ENCODE measurements at places on chromosomes 13 and 19.

- DNase-seq: no peak
Measured at GRCh38 chr19:45213031-45213430, 32.2 kb downstream of the EXOC3L2 start.

GRCh38 chr13:80030491-80030890 lies 310.4 kb downstream of the SPRY2 start:
- DNase-seq: no peak

- no peak for DNase-seq
Measured at GRCh38 chr19:17737690-17738153, 13.6 kb upstream of the FCHO1 start.

GRCh38 chr13:79869326-79869725 lies 388.4 kb downstream of the NDFIP2 start:
- DNase-seq: no peak

DNA sequence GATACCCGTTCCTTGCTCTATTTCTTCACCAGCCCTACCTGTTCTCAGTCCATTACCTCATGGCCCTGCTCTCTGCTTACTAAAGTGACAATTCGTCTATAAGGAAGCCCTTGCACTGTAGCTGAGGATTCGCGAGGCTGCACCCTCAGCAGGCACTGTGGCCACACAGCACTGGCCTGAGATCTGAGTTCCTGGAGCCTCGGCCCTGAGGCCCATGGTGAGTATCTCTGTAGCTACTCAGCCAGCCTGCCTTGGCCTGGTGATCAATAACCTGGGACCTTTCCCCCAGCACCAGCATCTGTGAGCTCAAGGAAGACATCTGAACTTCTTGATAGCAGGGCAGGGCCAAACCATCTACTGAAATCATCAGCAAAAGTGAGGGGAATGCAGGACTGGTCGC lies 90.7 kb downstream of the RGCC start:
- no peak for DNase-seq

DNA sequence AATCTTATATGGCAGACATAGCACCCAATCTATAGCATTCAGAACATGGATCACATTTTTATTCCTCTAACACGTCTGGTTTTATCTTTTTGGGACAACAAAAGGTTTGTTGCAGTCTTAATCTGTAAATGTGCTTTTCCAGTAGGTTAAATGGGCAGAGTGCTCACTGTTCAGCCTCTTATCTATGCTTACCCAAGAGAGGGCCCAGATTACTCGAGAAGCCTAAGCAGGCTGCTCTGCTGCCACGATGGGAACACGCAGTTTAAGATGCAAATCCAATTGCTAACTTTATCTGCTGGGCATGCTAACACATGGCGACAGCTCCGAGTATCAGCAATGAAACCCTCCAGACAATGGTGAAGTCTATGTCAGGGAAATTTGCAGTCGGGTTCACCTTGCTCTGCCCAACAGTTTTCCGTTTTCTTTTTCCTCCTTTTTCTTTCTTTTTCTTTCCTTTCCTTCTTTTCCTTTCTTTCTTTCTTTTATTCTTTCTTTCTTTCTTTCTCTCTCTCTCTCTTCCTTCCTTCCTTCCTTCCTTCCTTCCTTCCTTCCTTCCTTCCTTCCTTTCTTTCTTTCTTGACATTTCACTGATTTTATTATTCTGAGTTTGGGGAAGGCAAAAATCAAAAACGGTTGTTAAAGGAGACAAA lies 115.3 kb downstream of the RBM26 start:
- no peak for DNase-seq

- DNase-seq: no peak
Measured at GRCh38 chr13:106899442-106899841, 331.5 kb upstream of the ARGLU1 start.

GRCh38 chr19:52070496-52070895 lies 21.9 kb upstream of the ZNF432 start:
- DNase-seq: no peak

DNA sequence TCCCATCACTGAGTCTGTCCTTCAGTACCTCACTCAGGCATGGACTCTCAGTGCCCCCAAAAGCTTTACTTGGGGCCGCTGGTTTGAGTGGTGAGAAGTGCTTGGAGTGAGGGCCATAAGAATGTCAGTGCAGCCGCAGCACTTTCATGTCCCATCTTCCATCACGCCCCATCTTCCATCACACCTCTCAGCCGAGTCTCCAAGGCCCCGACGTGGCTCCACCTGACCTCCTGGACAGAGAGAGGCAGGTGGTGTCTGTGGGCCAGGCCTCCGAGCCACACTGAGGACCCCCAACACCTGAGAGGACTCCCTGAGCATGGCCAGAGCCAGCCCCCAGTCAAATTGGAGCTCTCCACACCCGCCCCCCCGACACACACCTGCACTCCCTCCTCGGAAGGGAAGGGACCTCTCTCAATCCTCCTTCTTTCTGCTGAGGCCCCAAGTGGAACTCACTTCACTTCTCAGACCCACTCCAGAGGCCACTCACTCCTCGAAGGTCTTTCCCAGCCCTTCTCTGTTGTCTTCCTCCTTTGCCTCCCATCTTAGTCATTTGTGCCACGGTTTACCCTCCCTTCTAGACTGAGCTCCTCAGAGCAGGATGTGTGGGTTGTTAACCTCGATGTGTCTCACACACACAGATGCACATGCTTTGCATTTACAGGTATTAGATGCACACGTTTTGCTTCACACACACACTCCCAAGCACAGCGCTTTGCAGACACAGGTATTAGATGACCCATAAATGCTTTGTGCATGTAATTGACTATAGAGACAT lies 65.7 kb upstream of the ATP12A start:
- no peak for DNase-seq

GRCh38 chr13:103883698-103884097 lies 817.5 kb upstream of the SLC10A2 start:
- DNase-seq: no peak

DNA sequence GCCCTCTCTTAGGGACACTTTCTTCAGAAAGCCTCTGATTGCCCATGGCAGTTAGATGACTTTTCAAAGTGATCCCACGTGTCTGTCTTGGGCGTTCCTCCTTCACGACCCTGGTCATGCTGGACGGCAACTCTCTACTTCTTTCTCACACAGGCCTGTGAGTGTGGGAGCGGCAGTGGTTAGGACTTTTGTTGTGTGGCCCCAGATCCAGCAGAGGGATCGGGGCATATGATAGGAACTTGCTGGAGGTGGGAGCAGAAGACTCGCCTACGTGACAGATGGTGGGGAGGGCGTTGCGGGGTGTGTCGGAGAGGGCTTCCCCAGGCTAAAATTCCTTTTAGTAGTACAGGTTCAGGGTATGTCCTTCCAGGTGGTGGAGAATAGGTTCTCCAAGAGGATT lies 289.5 kb upstream of the MAB21L1 start:
- DNase-seq: no peak

- DNase-seq: no peak
Measured at GRCh38 chr19:3042621-3043267, 13.7 kb upstream of the TLE2 start.

DNA sequence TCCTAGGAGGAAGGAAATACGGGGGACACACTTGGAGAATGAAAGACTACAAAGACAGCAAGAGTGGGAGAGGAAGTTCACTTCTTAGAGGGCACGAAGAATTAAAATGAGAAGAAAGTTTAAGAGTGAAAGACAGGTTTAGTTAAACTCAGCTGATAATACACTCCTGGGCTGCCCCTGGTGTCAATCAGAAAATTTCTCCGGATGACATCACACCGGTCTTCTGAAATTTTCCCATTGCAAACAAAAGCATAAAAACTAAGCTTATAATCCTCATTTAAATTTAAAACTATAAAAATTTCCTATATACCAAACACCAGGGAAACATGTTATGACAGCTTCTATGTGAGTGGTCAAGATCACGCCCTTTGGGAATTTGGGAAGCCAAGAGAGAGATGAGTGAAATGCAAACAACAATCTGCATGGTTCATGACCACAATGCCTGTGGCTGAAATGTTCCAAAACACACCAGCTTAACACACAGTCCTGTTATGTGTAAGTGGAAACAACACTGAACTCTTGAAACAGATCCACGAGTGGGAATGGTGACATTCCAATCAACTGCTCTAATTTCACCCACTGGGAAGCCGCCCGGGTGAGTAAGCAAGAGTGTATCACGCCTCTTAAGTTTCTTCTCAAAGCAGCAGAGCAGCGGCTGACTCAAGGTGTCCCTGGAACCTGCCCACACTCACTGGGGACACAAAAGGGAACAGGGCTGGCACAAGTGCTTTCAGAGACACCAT lies 49.0 kb downstream of the BRD4 start:
- DNase-seq: peak; percentile 46

DNA sequence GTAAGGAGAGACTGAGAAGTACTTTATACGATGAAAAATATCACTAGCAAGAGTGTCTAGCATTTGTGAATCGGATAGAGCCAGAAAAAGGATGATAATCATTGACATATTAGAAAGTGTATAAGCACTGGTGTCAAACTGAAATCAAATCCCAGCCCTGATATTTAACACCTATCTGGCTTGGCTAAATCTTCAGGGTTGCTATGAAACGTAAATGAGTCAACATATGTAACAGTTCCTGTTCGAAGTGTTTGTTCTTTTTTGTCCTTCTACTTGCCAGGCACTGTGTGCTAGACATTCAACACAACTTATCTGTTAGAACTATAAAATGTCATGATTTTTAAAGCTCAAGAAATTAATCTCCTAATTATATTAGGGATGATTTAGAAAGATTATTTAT lies 40.8 kb downstream of the SERPINE3 start:
- no peak for DNase-seq

- no peak for DNase-seq
Measured at GRCh38 chr19:48102870-48103751, 7.5 kb downstream of the PLA2G4C start.

GRCh38 chr19:17577457-17578097 lies 22.1 kb downstream of the COLGALT1 start:
- DNase-seq: no peak

DNA sequence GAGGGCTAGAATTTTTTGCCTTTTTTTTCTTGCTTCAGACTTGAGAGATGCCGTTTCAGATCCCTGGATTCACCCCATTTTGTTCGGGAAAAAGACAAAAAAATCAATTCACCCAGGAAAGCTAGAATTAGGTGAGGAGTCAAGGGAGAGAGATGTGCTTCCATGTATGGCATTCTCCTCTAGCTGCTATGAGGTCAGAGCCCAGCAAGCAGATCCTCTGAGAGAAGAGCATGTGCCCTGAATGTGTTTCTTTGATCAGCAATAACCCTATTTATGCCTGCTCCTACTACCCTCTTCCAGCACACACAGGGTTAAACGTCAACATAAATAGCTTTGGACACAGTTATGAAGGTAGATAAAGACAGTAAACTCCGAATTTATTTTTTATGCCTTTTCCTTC lies 53.6 kb downstream of the NDFIP2 start:
- DNase-seq: no peak

DNA sequence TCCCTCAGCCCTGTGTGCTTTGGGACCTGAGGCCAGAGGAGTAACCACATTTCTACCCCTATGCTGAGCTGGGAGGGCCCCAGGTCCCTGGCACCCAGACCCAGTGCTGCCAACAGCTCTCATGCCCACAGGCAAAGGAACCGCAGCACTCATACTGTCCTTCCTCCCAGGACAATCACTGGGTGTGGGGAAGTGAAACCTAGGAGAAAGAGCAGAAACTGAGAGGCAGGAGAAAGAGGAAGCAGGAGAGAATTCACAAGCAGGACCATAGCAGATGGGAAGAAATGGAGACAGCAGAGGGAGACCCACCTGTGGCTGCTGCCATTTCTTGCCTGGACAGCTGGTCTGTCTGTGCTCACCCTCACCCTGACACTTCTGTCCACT lies 18.9 kb downstream of the CCDC97 start:
- DNase-seq: no peak

All from spleen (tissue), 13 donors.